ENCODE measurements at places on chromosomes 4 and X. TPM values are rescaled to one million over a fixed set of nuclear protein-coding genes. Genes with fewer than 3 reads are reported as not detected.

Gene KLHL8
- 11.7 TPM for total RNA-seq

Gene DMP1
- total RNA-seq: not detected

Gene CTAG2
- total RNA-seq: not detected

Gene MAGEE2
- 0.08 TPM for total RNA-seq

Gene SHROOM2
- 0.71 TPM for total RNA-seq

Gene SPATA4
- 0.55 TPM for total RNA-seq

Gene JCHAIN
- 6.9 TPM for total RNA-seq

Gene TMEM184C
- total RNA-seq: 24.7 TPM

Gene NWD2
- not detected for total RNA-seq

Gene REELD1
- not detected for total RNA-seq
